Amygdala (tissue), 56 donors: ENCODE measurements at places on chromosomes 5 and 9.

GRCh38 chr9:18111146-18111545 is 362.8 kb upstream of the ADAMTSL1 start:
- DNase-seq: no peak

GRCh38 chr5:136028782-136029742 is at the start of gene TGFBI:
Gene TGFBI (plus strand): TSS chr5:136028988. CDS start chr5:136029056, 68 bp downstream.
- no peak for DNase-seq

DNA sequence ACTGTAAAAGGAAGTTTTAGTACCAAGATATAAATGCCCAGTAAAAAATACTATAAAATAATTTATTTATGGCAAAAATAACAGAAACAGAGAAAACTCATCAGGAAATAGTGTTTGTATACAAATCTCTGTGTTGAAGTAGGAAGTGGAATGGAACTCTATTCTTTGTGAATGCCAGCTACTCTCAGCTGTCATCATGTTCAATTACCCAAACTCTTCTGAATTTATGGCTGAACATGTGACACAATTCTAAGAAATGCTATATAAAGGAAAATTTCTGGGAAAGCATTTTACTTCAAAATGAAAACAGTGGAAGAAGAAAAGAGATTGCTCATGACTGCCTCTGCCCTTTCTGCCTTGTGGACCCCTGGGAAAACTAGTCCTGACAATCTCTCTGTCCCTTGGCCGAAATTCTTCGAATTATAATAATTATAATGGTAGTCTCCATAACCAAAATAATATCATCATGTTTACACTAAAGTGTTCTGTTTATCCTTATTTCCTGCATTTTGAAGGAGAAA is 522.3 kb upstream of the ST8SIA4 start:
- DNase-seq: no peak

DNA sequence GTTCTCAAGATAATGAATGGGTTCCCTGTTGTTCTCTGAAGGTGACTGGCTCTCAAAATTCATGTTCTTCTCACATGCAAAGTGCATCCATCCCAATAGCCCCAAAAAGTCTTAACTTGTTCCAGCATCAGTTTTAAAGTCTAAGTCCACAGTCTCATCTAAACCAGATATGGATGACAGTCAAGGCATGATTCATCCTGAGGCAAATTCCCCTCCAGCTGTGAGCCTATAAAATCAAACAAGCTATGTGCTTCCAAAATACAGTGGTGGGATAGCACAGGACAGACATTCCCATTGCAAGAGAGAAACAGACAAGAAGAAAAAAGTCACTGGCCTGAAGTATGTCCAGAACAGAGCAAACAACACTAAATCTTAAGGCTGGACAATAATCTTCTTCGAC is 25.4 kb downstream of the FBXO10 start:
- no peak for DNase-seq

DNA sequence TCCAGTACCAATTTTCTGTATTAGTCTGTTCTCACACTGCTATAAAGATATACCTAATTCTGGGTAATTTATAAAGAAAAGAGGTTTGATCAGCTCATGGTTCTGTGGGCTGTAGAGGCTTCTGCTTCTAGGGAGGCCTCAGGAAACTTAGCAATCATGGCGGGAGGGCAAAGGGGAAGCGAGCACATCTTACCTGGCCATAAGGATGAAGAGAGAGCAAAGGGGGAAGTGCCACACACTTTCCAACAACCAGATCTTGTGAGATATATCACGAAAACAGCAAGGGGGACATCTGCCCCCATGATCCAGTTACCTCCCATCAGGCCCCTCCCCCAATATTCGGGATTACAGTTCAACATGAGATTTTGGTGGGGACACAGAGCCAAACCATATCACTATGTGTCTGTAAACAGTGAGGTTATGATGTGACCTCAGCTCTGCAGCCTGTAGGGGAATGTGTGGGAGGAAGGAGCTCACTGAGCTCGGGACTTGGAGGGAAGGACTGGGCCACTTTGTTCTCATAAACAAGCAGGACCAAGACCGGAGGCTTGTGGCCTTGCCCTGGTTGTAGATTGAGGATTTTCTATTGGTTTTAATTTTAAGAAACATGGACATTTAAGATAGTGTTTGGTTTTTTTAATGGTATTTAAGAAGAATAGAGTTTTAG is 85.2 kb downstream of the EHMT1 start:
- no peak for DNase-seq

- DNase-seq: no peak
These were observed 1.5 kb downstream of the CDH6 start for GRCh38 chr5:31194892-31195555.

DNA sequence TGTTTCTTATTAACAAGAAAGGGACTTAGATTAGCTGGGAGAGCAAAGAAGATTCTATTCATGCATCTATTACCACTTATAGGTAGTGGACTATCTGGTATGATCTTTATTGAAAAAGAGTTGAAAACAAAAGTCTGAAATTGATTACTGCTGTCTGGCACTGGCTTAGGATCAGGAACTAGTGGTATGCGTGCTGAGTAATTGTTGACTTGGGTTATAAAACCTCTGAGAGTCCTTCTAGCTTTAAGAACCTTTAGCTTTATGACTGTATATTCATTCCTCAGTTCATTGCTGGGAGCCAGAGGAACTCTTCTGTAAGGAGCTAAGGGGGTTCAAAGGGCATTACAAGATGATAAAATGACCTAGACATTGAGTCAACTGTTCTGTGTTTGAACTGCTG is 7.6 kb downstream of the SLC1A1 start:
- DNase-seq: no peak

DNA sequence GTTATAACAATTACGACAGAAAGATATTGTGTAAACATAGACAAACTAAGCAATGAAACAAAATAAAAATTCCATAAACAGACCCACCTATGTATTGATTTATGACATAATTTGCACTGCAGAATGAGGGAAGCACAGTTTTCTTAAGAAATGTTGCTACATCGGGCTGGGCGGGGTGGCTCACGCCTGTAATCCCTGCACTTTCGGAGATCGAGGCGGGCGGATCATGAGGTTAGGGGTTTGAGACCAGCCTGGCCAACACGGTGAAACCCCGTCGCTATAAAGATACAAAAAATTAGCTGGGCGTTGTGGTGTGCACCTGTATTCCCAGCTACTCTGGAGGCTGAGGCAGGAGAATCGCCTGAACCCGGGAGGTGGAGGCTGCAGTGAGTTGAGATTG is 1344.4 kb upstream of the WWC1 start:
- DNase-seq: no peak

DNA sequence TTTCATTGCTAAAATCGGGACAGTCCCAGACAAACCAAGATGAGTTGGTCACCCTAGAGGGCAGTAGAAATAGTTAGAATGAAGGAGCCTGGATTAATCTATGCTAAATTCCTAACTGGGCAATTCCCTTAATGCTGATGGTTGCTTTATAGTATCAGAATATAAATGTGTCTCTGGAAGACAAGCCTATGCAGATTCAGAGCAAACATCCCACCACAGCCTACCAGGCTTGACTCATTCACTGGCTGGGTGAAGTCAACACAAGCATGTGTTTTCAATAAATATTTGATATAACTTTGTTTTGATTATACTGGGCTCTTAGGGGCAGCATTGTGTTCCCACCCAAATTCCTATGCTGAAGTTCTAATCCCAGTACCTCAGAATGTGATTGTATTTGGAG is 79.3 kb downstream of the RMI1 start:
- DNase-seq: no peak

- no peak for DNase-seq
These were observed 36.2 kb upstream of the ANKRD55 start for GRCh38 chr5:56269216-56269927.
